ENCODE measurements at places on chromosomes 6 and 20. TPM values are rescaled to one million over a fixed set of nuclear protein-coding genes. Genes with fewer than 3 reads are reported as not detected.

- H3K27me3 ChIP-seq: peaks cover 44% of the 10 kb centered on the region
- no peak overlapping the region for H3K27ac ChIP-seq
- H3K4me3 ChIP-seq: no peak overlapping the region
Measured at GRCh38 chr6:166003569-166003968, 164.1 kb downstream of the TBXT start.

DNA sequence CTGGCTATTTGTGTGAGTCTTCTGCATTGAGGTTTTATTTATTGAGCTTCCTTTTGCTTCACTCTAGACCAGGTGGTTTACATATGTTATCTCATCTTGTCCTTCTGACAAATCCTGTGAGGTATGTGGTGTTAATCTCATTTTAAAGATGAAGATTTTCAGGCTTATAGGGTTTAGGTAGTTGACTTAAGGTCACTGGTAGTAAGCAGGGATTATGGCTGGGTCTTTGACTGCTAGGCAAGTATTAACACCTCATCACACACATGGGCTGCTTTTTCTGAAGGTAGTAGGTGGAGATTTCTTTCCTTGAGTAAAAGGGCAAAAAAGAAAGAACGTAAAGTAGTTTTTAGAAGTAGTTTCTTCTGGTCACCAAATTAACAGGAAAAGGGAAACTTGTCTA lies 72.6 kb downstream of the CDKAL1 start:
- H3K27me3 ChIP-seq: no peaks in the 10 kb centered on the region
- H3K4me1 ChIP-seq: no peaks in the 10 kb centered on the region
- no peak overlapping the region for H3K27ac ChIP-seq
- H3K4me3 ChIP-seq: no peak overlapping the region
- H3K36me3 ChIP-seq: no peaks in the 10 kb centered on the region

GRCh38 chr6:4259391-4259790 lies 124.0 kb upstream of the ECI2 start:
- no peak overlapping the region for H3K4me3 ChIP-seq
- peaks cover under 1% of the 10 kb centered on the region for H3K4me1 ChIP-seq
- no peaks in the 10 kb centered on the region for H3K27me3 ChIP-seq
- H3K36me3 ChIP-seq: no peaks in the 10 kb centered on the region

GRCh38 chr6:85416049-85416448 lies 33.8 kb upstream of the NT5E start:
- no peak overlapping the region for H3K4me3 ChIP-seq
- no peaks in the 10 kb centered on the region for H3K4me1 ChIP-seq
- H3K27ac ChIP-seq: no peak overlapping the region
- H3K36me3 ChIP-seq: no peaks in the 10 kb centered on the region

- H3K27me3 ChIP-seq: no peaks in the 10 kb centered on the region
- no peak overlapping the region for H3K4me3 ChIP-seq
- no peak overlapping the region for H3K27ac ChIP-seq
- no peak for DNase-seq
- no peaks in the 10 kb centered on the region for H3K4me1 ChIP-seq
Measured at GRCh38 chr20:19598117-19598850, 159.8 kb upstream of the RIN2 start.

- no peak overlapping the region for H3K27ac ChIP-seq
- no peak for DNase-seq
- H3K27me3 ChIP-seq: no peaks in the 10 kb centered on the region
- no peaks in the 10 kb centered on the region for H3K4me1 ChIP-seq
- H3K36me3 ChIP-seq: no peaks in the 10 kb centered on the region
Measured at GRCh38 chr6:159469443-159469842, 223.6 kb downstream of the SOD2 start.

- peaks cover 42% of the 10 kb centered on the region for H3K27me3 ChIP-seq
- H3K36me3 ChIP-seq: no peaks in the 10 kb centered on the region
- H3K27ac ChIP-seq: no peak overlapping the region
- H3K4me3 ChIP-seq: no peak overlapping the region
Measured at GRCh38 chr6:37585523-37585905, 85.8 kb upstream of the CCDC167 start.

DNA sequence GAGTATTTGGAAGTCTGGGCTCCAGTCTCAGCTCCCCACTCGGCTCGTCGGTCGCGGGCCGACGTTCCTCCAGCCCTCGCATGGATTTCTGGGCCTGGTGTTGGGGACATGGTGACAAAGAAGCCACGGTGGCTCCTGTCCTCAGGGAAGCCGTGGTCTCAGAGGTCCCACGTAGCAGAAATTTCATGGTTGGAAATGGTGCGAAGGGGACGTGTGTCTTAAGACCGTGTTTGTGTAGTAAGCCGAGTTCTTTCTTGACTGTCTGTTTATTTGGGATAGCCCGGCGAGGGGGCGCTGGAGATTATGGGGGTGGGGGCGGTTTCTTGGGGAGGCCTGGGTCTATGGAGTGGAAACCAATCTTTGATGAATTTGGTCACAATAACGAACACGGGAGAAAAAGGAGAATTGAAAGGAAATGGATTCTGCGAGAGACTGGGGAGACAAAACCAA lies 23.5 kb upstream of the MAP3K7 start:
- DNase-seq: no peak
- H3K27me3 ChIP-seq: peaks cover 28% of the 10 kb centered on the region
- H3K36me3 ChIP-seq: no peaks in the 10 kb centered on the region
- peak overlapping the region; percentile 76 for H3K27ac ChIP-seq

DNA sequence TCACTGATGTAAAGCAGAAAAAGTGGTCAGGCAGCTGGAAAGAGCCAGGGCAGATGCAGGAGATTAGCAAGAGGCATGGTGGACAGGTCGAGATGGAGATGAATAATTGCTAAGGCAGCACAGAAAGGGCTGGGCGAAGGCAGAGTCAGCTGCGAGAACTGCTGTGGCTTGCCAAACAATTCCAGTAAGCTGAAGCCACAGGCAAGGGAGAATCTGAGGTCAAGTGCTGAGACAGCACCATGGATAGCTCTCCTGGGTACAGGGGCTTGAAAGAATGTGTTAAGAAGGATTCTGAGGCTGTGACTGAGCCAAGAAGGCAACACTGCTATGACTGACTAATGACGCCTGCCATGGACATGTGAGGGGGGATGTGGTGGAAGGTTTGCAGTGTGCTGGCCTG lies 220.8 kb upstream of the FOXA2 start:
- H3K27ac ChIP-seq: no peak overlapping the region
- no peak overlapping the region for H3K4me3 ChIP-seq
- peak; percentile 54 for DNase-seq

DNA sequence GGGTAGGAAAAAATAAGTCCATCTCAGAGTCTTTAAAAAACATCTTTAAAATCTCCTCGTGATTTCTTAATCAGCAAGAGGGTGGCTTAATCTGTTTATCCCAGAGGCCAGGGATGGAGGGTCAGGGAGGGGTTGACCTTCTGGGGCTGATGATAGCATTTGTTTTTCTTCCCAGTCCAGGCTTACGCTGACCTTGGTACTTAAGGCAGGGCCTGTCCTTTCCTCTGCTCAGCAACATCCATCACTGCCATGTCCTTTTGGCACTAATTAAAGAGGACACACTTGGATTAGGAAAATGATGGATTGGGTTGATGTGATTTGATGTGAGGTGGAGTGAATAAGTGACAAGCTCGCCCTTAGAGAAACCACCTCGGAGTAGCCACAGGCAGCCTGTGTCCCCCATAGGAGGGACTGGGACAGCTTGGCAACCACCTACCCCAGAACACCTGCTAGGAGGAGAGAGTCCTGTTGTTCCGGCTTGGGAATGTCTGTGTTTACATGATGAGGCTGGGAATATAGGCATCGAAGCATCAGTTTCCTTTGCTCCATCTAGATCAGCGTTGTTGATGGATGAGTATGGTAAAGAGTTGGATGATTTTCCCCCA lies 44.2 kb downstream of the PHACTR3 start:
- no peak for DNase-seq
- H3K4me3 ChIP-seq: no peak overlapping the region
- no peak overlapping the region for H3K27ac ChIP-seq
- no peaks in the 10 kb centered on the region for H3K36me3 ChIP-seq
- H3K27me3 ChIP-seq: no peaks in the 10 kb centered on the region
- peaks cover 6% of the 10 kb centered on the region for H3K4me1 ChIP-seq

DNA sequence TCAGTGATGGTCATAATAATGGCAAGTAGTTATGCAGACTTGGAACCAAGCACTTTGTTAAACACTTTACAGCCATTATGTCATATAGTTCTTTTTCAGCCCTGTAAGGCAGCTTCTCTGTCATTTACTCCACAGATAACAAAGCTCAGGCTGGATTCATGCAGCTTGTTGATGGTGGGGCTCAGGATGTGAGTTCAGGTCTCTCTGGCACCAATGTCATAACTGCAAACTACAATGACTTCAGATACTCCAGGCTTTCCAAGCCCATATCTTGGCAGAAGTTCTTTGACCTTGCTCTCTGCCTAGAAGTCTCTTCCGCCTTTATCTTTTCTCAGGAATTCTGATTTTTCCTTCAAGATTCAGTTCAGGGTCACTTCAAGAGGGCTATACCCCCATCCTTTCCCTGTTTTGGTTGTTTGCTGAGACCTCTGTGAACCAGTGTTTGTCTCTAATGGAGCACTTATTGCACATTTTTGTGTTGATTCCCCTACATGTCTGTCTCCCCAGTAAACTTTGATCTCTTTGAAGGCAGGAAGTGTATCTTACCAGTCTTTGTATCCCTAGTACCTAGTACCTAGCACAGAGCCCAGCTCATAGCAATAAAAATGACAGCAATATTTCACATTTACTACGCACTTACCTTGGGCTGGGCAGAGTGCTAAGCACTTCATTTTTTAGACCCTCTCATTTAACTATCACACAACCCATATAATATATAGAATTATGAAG lies 19.7 kb upstream of the EFHC1 start:
- no peaks in the 10 kb centered on the region for H3K36me3 ChIP-seq
- no peaks in the 10 kb centered on the region for H3K27me3 ChIP-seq
- H3K4me1 ChIP-seq: no peaks in the 10 kb centered on the region

DNA sequence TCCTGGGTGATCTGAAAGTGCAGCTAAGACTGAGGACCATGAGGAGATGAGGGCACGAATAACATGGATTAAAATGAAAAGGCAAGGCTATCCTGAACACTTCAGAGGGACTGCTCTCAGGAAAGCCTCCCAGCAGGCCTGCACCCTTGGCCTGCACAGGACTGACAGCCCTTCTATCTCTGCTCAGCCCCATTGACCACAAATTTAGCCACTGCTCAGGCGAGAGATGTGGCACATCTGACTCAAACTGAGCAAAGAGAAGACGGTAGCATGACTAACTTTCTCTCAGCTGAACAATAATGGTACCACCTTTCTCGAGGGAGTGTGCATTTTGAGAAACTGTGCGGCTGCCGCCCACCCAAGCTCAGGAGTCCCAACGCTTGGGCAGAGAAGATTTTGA lies 257.5 kb downstream of the ADGB start:
- H3K36me3 ChIP-seq: no peaks in the 10 kb centered on the region
- no peaks in the 10 kb centered on the region for H3K27me3 ChIP-seq
- no peak overlapping the region for H3K27ac ChIP-seq
- no peak for DNase-seq
- no peak overlapping the region for H3K4me3 ChIP-seq

GRCh38 chr6:21885532-21886114 lies 292.1 kb downstream of the SOX4 start:
- peak overlapping the region; percentile 53 for H3K27ac ChIP-seq
- peak; percentile 27 for DNase-seq
- H3K4me3 ChIP-seq: no peak overlapping the region
- H3K4me1 ChIP-seq: no peaks in the 10 kb centered on the region
- H3K36me3 ChIP-seq: no peaks in the 10 kb centered on the region

GRCh38 chr6:157139054-157139708 lies 184.1 kb downstream of the TMEM242 start:
- DNase-seq: no peak
- H3K27ac ChIP-seq: no peak overlapping the region
- H3K4me1 ChIP-seq: peaks cover 4% of the 10 kb centered on the region
- H3K27me3 ChIP-seq: no peaks in the 10 kb centered on the region
- H3K36me3 ChIP-seq: peaks cover 34% of the 10 kb centered on the region

DNA sequence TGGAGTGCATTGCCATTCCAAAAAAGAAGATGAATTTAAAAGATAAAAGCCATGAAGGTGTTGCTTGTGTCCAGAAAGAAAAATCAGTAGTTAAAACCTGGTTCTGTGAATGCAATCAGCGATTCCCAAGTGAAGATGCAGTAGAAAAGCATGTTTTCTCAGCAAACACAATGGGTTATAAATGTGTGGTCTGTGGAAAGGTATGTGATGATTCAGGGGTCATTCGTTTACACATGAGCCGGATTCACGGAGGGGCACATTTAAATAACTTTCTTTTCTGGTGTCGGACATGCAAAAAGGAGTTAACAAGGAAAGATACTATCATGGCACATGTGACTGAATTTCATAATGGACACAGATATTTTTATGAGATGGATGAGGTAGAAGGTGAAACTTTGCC lies 24.7 kb upstream of the BAG2 start:
- H3K4me3 ChIP-seq: no peak overlapping the region
- H3K27me3 ChIP-seq: no peaks in the 10 kb centered on the region
- no peak for DNase-seq
- H3K36me3 ChIP-seq: no peaks in the 10 kb centered on the region

DNA sequence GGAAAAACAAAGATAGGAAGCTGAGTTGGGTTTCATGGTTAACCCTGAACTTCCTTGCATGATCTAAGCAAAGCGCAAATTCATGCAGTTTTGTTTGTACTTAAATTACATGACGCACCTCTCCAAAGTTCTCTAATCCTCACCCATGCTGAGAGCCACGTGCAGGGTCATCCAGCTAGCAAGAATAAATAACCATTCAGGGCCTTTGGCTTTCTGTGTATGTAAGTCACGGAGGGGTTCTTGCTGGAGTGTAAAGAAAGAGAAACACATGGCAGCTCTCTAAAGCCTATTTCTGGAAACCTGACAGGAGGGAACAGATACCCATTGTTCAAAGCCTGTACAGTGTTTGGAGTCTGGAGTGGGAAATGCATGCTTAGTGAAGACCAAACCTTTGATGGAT lies 171.7 kb upstream of the CCN2 start:
- no peak for DNase-seq
- no peak overlapping the region for H3K27ac ChIP-seq
- H3K36me3 ChIP-seq: no peaks in the 10 kb centered on the region
- H3K27me3 ChIP-seq: no peaks in the 10 kb centered on the region
- no peaks in the 10 kb centered on the region for H3K4me1 ChIP-seq

GRCh38 chr6:134464690-134465411 lies 146.9 kb upstream of the SGK1 start:
- H3K27me3 ChIP-seq: no peaks in the 10 kb centered on the region
- no peak overlapping the region for H3K27ac ChIP-seq
- DNase-seq: no peak
- H3K36me3 ChIP-seq: no peaks in the 10 kb centered on the region

GRCh38 chr6:10413262-10413849 lies 1.5 kb downstream of the TFAP2A start:
- DNase-seq: no peak
- peak overlapping the region; percentile 64 for H3K4me3 ChIP-seq
- H3K4me1 ChIP-seq: peaks cover 49% of the 10 kb centered on the region
- peaks cover 98% of the 10 kb centered on the region for H3K27me3 ChIP-seq
- H3K27ac ChIP-seq: no peak overlapping the region

GRCh38 chr6:141552031-141552430 lies 580.7 kb upstream of the GJE1 start:
- H3K27me3 ChIP-seq: no peaks in the 10 kb centered on the region
- peak overlapping the region; percentile 30 for H3K27ac ChIP-seq
- no peak overlapping the region for H3K4me3 ChIP-seq
- H3K4me1 ChIP-seq: no peaks in the 10 kb centered on the region
- no peak for DNase-seq
- H3K36me3 ChIP-seq: no peaks in the 10 kb centered on the region

- peak; percentile 48 for DNase-seq
- no peaks in the 10 kb centered on the region for H3K27me3 ChIP-seq
- no peaks in the 10 kb centered on the region for H3K36me3 ChIP-seq
- peak overlapping the region; percentile 74 for H3K27ac ChIP-seq
Measured at GRCh38 chr6:107488875-107489635, 862 bp upstream of the SOBP start.

RHAG gene
- not detected for total RNA-seq

CDSN gene
- not detected for total RNA-seq

LRRC73 gene
- 0.53 TPM for total RNA-seq

FAM209A gene
- not detected for total RNA-seq

GPX5 gene
- total RNA-seq: not detected

MYL9 gene
- total RNA-seq: 1,924 TPM

HSPA1A gene
- 386 TPM for total RNA-seq

DSP gene
- total RNA-seq: 403 TPM
